LHCN-M2 (cell line): ENCODE measurements at places on chromosomes 11 and 22. TPM values are rescaled to one million over a fixed set of nuclear protein-coding genes. Genes with fewer than 3 reads are reported as not detected.

DNA sequence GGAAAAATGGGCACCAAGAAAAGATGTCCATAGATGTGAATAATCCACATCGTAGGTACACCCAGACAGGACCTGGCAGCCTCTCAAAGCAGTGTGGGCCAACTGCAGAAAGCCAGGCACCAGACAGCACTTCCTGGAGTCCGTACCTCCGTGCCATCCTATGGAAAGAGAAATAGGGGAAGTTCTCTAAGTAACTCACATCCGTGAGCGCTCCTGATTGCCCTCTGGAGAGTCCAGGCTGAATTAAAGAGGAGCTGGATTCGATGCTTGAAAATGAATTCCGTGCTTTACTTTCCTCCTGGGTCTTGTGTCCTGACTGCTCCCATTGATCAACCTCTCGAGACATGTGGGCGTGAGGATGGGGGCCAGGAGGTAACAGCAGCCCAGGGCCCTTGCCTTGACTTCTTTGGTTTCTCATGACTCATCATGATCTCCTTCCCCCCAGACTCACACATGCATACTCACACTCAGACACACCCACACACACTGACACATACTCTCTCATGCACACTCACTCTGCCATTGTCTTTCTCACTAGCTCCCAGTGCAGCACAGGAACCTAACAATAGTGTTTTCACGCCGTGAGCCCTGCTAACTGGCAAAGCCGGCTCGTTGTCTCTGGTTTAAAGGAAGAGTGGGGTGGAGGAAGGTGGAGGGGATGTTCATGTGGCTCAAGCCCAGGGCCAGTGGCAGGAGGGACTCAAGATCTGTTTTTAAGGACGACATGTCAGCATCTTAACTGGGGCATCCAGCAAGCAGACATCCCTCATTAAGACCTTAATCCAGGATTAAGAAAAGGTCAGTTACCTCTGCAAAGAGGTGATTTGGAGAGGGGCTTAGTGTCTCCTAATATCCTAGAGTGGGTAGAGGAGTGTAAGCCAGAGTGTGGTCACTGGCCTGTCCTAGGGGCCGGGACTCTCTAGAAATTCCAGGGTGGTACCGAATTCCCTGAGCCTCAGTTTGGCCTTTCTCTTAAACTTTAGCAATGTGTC lies 104.2 kb downstream of the SCN3B start:
- no peak for DNase-seq

- no peak for DNase-seq
Observed at GRCh38 chr22:16964366-16964765, 43.7 kb downstream of the GAB4 start.

The BDNF gene
- 2.8 and 3.1 TPM in 2 replicates for total RNA-seq

DNA sequence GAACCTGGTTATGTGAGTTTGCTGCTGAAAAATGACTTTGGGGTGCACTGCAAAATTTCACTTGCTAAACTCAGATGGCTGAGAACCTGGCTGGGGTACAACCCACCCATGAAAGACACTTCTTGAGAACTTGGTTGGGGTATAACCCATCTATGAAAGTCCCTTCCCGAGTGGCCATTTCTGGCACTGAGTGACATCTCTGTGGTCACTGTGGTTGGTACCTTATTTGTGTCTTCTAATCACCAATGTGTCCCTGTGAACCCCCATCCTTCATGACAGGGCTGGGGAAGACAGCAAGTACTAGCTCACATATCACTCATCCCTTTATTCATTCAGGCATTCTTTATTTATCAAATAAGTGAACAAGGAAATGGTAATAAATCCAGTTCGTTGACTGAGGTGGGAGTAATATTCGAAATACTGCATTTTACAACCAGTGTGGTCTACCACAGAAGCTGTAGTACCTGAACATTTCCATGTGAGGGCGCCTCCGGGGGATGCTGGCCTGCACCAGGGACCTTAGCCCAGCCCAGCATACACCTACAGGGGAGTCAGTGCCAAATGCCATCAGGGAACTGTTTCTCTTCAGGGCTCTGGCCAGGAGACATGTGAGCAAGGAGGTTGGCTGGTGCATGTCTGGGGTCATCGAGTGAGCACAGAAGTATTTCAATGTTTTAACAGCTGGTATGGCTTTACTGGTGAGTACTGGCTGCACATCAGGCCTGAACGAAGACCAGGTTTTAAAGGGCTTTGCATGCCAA lies 122.1 kb downstream of the CSNK2A3 start:
- peak; percentile 27 for DNase-seq

GRCh38 chr22:31952472-31952871 lies 8.1 kb downstream of the YWHAH start:
- peak; percentile 77 for DNase-seq

DNA sequence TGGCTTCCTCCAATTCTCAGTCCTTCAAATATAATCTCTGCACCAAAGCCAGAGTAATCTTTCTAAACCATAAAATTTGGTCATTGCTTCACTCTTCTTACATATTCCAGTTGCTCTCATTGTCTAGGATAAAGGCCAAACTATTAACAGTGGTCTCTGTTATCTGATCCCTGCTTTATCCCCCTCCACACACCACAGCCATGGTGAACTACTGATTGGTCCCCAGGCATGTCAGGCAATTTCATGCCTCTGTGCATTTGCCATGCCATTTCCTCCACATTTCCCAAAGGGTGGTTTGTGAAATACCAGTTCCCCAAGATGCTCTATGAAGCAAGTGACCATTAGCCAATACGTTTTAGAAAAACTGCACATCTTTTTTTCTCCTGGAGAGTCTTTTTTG lies 97.0 kb downstream of the FAM181B start:
- no peak for DNase-seq

DNA sequence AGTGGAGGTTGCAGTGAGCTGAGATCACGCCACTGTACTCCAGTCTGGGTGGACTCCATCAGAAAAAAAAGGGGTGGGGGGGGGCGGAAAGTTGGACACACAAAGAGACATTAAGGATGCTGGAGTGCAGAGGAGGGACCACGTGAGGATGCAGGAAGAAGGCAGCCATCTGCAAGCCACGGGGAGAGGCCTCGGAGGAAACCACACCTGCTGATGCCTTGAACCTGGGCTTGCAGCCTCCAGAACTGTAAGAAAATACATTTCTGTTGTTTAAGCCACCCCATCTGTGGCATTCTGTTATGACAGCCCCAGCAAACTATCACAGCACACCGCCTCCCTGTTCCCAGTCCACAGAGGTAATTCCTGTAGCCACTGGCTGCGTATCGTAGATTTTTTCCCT lies 9.2 kb upstream of the STIP1 start:
- no peak for DNase-seq

DNA sequence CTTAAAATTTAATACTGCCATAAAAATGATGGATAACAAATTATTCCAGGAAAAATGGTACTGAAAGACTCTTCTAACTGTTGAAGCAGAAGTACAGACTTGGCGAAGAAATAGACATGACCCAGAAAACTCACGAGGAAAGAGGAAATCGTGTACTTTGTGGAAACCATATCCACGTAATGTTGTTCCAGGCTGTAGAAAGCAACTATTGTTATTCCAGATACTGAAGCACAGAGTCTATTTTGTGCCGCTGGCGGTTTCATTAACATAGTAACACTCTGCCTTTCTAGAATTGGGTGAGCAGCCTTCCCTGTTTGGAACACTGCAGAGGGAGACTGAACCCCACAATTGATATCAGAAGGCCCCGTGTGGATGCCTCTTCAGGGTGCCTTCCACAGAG lies 310.6 kb downstream of the TBC1D22A start:
- no peak for DNase-seq

The SOX10 gene
- not detected in 2 replicates for total RNA-seq

DNA sequence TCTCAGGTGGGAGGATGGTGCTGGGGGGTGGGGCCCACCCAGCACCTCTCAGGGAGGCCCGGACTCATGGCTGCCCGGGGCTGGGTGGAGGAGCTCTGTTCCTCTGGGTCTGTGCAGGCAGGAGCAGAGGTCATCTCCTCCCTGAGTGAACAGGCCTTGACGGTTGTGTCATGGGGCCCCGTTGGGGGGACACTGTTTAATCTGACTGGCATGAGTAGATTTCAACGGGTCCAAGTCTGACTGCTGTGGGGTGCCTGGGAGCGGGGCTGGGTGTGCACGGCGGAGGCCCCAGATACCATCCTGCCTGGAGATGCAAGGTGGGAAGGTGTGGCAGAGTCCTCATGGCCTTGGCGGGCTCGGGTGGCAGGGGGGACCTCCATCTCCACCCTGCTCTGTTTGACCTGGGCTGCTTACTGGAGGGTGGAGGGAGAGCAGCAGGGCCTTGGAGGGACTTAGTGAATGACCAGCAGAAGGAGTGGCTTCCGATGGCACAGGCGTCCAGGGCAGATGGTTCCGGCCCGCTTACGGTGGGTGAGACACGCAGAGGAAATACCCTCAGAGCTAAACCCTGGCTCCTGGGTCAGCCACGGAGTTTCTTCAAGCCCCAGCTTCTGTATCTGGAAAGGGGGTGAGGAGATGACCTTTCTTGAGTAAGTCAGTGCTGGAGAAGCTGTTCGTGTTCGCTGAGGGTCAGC lies 48.7 kb downstream of the SMIM38 start:
- no peak for DNase-seq

The OR4D6 gene
- total RNA-seq = not detected in 2 replicates

The CCDC188 gene
- 1.8 and 2.7 TPM in 2 replicates for total RNA-seq

- peak; percentile 39 for DNase-seq
Observed at GRCh38 chr11:34978236-34979191, 62.1 kb downstream of the PDHX start.

- no peak for DNase-seq
Observed at GRCh38 chr22:19397734-19398104, 33.8 kb downstream of the HIRA start.

The CRACR2B gene
- total RNA-seq = 0.40 and 1.3 TPM in 2 replicates

DNA sequence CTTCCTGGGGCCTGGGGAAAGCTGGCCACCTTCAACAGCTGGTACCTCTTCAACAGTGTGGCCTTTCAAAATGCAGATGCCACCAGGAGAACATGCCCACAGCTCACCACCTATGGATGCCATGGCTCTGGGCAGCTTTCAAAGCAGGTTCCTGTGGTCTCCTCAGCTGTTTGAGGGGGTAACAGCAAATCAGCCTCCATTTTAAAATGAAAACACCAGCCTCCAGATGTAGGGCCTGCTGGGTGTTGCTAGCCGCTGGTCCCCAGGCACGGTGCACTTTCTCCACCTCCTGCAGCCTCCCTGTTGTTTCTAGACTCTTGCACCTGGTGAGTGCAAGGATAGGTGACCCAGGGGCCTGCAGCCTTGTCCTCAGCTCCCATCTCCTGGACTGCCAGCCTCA lies 10.0 kb downstream of the CDPF1 start:
- no peak for DNase-seq

- DNase-seq = peak; percentile 79
Observed at GRCh38 chr11:60370811-60371298, 7.5 kb upstream of the MS4A7 start.

The KCNK7 gene
- 0.11 TPM in 1 of 2 replicates, not detected in the other for total RNA-seq

GRCh38 chr11:44379141-44380008 lies 69.4 kb upstream of the ALX4 start:
- DNase-seq = no peak

The FAT3 gene
- under 0.01 and 0.06 TPM in 2 replicates for total RNA-seq

GRCh38 chr22:29044657-29045176 lies 16.9 kb downstream of the C22orf31 start:
- peak; percentile 84 for DNase-seq

DNA sequence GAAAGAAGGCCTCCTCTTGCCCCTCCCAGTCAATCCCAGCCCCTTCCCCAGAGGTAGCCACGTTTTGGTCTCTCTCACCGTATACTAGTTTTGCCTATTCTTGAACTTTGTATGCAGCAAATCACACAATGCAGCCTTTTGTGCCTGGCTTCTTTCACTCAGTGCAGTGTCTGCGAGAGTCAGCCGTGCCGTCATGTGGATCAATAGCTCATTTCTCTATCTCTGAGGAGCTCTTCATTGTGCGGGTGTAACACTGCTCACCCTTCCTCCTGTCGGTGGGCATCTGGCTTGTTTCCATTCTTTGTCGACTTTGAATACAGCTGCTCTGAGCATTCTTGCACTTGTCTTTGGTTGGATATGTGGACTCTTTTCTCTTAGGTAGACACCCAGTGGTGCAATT lies 146.5 kb downstream of the CACNA1I start:
- no peak for DNase-seq

The RAB36 gene
- under 0.01 and 0.11 TPM in 2 replicates for total RNA-seq

The RAG1 gene
- 0.71 and 0.75 TPM in 2 replicates for total RNA-seq

GRCh38 chr11:47918882-47919495 lies 61.4 kb upstream of the PTPRJ start:
- peak; percentile 69 for DNase-seq

DNA sequence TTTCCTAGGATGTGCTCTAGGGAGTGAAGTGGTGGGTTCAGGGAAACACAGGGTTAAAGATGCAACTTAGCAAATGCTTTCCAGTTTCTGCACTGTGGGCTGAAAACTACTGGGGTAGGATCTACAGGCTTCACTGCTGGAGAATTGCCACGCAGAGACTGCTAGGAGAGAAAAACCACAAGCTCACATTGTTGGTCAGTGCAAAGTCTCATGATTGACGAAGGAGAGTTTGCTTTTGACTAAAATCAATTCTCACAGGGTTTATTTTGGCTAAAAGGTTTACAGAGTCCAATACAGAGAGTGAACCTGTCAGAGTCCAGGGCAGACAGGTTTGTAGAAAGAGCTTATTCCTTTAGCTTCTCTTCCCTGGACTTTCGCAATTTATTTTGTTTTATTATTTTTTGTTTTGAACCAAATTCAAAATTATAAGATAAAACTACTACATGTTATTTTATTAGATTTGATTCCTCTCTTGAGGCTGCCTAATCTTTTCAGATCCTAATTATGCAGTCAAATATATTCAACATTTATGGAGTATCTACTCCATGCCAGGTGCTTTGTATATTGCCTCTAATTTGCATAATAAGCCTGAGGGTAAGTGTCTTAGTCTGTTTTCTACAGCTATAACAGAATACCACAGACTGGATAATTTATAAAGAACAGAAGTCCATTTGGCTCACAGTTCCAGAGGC lies 64.7 kb downstream of the MTNR1B start:
- DNase-seq = peak; percentile 25

DNA sequence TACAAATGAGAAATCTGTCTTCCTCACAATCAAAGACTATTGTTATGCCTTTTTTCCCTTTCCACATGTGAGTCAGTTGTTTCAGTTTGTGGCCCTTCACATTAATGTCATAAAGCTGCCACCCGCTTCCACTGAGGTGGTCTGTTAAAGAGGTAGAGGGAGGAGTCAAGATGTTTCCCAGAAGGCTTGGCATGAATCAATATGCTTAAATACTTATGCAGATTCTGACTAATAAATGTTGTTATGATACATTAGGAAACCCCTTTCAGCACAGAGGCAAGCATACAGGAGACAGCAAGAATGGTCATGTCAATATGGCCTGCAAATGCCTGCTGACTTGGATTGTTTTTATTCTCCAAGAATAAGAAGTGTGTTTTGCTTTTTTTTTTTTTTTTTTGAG lies 6.5 kb downstream of the RTN3 start:
- no peak for DNase-seq
